ENCODE measurements at places on chromosomes 16 and 17.

DNA sequence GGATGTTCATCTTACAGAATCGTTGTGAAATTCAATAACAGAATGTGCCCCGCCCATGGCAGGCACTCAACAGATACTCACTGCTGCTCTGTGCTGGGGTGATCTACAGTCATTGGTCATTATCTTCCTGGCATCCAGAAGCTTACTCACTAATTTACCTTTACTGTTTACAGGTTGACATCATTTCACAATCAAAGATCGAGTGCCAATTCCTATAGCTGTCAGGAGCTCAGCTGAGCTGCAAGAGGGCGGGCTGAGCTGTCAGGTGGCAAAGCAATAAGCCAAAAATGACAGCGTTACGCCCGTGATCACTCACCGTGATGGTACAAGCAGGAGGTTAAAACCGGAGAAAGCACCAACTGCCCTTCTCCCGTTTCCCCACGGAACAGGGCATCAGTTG is 51.2 kb downstream of the LITAF start:
- DNase-seq: peak; percentile 35

- DNase-seq: no peak
Measured at GRCh38 chr16:58272855-58273254, 22.0 kb downstream of the PRSS54 start.

DNA sequence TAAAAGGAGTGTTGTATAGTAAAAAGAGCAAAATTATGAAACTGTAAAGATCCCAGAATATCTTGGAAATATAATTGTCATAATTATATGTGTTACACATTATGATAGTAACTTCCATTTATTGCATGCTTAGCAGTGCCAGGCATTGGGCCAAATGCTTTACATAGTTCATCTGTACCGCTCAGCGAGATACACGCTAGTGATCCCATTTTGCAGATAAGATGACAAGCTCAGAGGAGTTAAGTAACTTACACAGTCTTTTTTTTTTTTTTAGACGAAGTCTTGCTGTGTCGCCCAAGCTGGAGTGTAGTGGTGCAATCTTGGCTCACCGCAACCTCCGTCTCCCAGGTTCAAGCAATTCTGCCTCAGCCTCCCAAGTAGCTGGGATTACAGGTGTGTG is 6.8 kb upstream of the EZH1 start:
- no peak for DNase-seq

DNA sequence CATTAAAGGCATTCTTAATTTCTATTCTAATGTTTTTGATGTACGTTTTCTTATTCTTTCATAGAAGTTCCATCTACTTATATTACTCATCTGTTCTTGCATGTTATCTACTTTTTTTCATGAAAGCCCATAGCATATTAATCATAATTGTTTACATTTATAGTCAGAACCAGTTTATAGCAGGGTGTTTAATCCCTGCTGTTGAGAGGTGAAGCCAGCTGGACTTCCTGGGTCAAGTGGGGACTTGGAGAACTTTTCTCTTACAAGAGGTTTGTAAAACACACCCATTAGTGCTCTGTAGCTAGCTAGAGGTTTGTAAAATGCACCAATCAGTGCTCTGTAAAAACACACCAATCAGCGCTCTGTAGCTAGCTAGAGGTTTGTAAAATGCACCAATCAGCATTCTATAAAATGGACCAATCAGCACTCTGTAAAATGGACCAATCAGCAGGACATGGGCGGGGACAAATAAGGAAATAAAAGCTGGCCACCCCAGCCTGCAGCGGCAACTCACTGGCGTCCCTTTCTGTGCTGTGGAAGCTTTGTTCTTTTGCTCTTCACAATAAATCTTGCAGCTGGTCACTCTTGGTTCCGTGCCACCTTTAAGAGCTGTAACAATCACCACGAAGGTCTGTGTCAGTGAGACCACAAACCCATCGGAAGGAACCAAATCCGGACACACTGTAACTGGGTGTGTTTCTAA is 120.6 kb downstream of the TANC2 start:
- no peak for DNase-seq

DNA sequence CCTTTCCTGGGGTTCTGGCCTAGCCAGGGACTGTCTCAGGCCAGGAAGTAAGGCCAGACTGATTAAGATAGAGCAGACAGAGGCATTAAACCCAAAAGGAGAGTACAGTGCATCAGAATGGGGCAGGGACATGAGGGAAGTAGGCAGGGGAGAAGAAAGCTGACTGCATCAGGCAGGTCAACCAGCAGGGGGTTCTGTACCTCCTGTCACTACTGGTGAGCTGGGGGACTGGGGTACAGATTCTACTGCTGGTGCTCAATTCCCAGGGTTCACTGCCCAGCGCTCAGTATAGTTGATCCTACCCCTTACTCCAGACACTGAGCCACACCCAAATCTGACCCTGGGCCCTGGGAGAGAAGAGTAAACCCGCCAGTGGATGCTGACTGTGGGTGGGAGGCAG is 12.9 kb upstream of the MTMR4 start:
- DNase-seq: no peak

DNA sequence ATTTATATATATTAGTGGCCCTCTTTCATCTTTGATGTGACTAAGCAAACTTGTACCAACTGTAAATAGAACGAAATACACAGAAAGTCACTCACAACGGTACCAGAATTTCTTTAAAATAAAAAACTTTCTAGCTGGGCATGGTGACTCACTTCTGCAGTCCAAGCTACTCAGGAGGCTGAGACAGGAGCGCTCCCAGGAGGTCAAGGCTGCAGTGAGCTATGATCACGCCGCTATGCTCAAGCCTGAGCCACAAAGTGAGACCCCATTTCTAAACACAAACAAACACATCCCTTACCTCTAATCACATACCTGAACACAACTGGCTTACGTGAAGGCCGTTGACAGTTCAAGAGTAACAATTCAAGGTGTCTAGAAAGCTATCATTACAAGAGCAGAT is 29.7 kb downstream of the STAT5B start:
- DNase-seq: no peak

DNA sequence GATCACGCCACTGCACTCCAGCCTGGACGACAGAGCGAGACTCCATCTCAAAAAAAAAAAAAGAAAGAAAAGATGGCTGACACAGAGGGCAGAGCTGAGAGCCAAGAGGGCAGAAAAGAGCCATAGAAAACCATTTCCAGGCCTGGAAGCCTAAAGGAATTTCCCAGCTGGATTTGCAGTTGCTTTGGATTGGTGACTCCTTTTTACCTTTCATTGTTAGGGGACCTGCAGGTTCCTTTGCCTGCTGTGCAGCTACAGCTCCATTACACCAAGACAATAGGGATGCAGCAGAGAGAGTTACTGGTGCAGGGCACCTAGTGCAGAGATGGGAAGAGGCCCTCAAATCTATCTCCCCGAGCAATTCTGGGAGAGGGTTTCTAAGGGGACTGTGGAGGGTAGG is 18.4 kb downstream of the ZNF668 start:
- DNase-seq: no peak

GRCh38 chr17:73240561-73240960 is 21.1 kb downstream of the CPSF4L start:
- DNase-seq: peak; percentile 56

DNA sequence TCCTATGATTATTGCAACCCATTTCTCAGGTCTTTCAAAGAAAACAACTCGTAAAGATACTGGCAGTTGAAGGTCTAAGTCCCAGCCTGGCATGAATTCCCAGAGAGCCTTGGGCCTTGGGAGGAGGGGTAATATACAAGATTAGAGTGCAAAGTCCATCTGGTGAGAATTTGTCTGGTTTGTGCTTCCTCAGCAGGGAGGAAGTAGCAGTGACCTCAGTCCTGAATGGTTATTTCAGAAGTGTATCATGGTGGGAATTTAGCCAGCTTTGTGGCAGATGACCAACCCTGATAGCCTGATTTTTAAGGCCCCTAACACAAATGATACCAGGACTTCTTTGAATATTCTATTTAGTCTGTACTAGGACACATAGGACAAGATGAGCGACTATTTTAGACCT is 151.2 kb upstream of the TBX2 start:
- peak; percentile 64 for DNase-seq

GRCh38 chr16:48596326-48596725 is 13.7 kb downstream of the N4BP1 start:
- DNase-seq: no peak

DNA sequence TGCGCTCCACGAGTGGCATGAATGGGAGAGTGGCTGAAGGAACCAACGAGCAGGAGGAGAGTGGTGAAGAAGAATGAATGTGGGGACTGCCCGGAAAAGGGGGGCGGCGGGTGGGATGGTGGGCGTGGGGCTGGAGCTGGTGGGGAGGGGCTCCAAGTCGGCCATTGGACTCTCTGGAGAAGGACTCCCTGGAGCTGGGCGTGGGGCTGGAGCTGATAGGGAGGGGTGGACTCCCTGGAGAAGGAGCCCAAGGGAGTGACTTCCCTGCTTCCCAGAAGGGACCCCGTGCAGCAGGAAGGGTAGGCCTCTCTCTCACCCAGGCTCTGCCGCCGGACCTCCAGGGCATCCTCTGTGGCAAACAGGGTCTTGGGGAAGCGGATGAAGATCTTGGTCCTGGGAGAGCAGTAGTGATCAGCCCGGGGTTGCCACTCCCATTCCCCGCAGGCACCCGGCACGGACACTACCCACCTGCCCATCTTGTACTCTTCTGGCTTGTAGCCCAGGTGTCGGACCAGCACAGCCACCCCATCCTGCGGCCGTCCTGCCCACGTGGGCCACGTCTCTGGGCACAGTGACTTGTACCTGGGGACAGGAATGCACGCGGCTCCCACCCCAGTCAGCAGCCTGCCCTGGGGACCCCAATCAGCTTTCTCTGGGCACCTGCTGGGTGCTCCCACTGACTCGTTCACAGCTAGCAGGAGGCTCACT is 14.9 kb upstream of the CRK start:
- DNase-seq: no peak

GRCh38 chr17:56638591-56639051 is 45.1 kb downstream of the NOG start:
- DNase-seq: no peak

- no peak for DNase-seq
Measured at GRCh38 chr16:17340804-17341203, 130.0 kb downstream of the XYLT1 start.

DNA sequence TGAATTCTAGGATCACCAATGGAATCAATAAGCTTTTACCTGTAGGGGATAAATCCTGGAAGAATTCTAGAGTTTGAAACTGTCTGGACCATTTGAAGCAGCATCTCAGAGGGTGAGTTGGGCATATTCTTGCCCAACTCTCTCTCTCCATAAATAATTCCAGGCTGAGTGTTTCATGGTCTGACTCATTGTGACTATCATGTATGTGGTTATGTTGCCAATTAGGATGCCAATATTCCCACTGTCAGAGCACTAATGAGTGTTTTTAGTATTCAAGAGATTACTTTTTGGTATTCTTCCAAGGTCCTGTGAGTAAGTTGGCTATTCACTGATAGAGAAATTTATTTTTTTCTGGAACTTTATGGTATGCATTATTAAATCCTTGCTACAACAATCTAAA is 456.9 kb downstream of the TOX3 start:
- DNase-seq: peak; percentile 76

DNA sequence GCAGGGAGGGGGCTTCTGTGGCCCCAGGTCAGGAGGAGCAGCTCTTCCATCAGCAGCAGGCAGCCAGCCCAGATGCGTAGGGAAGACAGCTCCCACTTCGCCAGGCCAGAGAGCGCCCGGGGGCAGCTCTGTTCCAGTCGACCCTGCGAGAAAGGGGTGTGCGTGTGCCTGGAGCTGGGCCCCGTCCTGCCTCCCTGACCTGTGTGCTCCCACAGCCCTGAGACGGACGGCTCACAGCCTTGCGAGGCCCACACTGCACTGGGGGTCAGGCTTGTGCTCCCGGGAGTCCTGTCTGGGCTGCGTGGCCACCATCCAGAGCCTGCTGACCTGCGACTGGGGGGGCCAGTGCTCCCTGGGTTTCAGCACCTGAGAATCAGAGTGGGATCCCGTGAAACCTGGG is 469 bp upstream of the MSLN start:
- no peak for DNase-seq

DNA sequence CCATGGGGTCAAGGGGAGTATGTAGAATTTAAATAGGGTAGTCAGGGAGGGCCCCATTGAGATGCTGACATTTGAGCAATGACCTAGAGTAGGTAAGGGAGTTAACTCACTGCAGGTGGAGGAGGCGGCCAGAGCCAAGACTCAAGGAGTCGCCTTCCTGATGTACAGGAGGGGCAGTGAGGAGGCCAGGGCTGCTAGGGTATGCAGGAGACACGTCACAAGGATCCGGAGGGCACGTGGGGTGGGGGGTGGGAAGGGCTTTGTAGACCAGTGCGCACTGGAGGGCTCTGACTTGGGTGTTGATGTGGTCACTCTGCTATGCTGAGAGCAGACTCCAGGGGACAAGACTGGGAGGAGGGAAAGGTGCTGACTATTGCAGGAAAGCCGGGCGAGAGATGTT is 37.5 kb downstream of the SPECC1 start:
- no peak for DNase-seq

- DNase-seq: peak; percentile 64
Measured at GRCh38 chr17:79027925-79028491, 4.0 kb downstream of the C1QTNF1 start.

DNA sequence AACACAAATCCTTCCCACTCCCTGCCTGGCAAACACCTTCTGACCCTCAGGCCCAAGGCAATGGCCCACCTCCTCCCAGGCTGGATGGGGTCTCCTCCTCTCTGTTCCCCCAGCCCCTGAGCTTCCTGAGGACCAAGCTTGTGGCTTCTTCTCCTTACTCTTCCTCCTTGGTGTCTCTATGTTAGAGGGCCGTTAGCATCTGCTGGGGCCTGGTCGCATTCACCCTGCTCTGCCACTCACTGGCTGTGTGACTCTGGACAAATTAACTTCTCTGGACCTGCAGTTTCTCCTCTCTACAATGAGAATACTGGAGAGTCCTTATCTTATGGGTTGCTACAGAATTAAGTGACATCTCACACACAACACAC is 725 bp upstream of the MT2A start:
- DNase-seq: no peak

GRCh38 chr16:51416926-51417325 is 265.9 kb upstream of the SALL1 start:
- DNase-seq: no peak

DNA sequence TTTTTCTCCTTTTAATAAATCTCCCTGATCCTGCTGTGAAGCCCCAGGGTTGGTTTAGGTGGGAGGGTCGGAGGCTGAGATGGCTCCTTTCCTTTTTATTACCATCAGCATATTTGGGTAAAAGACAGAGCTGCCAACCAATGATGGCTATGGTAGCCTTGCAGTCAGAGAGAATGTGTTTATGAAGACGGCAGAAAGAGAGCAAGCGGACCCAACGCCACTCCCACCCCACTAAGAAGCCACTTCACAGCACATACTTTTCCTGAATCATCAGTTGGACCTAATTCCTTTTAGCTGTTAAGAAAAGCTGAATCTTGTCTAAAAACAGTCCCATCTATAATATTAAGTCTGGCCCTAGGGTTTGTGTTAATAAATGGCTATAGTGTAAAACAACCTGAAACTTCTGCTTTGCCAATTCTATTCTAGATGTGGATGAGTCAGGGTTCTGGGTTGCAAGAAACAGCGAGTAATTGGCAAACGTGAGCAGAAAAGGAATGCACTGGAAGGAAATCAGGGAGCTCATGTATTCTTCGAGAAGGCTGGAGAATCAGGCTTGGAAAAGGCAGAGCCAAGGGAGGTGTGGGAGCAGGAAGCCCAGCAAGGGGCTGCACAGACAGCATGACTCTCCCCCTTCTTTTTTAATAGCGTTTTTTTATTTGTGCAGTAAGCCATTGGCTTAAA is 34.0 kb upstream of the PRKCA start:
- DNase-seq: peak; percentile 75

- no peak for DNase-seq
Measured at GRCh38 chr16:83955218-83956130, 2.4 kb downstream of the OSGIN1 start.

Measured in kidney tubule cell (primary cell).